ENCODE measurements at places on chromosomes 12 and 14.
A peak's percentile ranks its signal among the peaks of the same experiment; 100 is the strongest.

DNA sequence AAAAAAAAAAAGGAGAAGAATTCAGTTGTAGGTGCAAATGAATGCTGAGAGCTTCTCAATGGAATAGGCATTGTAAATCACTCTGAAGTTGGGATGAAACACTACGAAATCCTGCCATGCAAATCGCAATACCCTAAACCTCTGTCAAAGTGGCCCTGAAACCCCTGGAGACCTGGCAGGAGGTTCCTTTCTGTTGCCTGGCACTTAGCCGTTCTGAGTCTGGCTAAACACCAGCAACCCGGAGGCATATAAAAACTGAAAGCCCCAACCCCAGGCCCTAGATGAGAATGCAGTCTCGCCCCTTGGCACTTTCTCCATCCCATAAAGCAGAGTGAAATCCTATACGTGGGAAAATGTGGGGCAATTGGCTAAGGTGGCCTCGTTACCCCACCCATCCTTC, 151.5 kb upstream of the PARP11 start:
- DNase-seq = no peak

DNA sequence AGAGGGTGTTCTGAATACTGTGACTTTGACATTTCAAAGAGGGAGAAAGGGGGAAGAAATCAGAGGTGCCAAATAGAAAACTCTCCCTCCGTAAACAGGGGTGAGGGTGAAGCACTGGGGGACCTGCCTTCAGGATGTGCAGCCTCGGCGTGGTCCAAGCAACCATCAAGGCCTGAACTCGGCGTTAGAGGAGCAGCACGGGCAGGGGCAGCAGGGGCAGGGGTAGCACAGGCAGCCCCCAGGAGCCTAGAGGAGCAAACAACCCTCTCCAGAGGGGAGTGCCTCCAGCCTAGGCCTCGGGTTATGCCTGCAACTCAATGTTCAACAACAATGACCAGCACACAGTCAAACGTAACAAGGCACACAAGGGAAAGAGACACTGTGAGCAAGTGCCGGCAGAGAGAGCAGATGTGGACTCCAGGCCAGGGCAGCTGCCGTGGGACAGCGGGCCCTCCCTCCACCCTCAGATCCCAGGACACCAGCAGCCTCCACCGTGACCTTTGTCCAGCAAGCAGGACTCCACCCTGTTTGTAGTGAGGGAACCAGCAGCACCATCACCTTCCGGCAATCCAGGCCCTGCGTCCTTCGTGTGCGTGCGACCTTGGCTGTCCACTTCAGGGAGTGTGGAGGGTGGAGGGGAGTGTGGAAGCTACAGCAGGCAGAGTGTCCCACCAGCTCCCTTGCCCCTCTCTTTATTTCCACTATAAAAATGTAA, 18.0 kb downstream of the GALNT9 start:
- DNase-seq = no peak

DNA sequence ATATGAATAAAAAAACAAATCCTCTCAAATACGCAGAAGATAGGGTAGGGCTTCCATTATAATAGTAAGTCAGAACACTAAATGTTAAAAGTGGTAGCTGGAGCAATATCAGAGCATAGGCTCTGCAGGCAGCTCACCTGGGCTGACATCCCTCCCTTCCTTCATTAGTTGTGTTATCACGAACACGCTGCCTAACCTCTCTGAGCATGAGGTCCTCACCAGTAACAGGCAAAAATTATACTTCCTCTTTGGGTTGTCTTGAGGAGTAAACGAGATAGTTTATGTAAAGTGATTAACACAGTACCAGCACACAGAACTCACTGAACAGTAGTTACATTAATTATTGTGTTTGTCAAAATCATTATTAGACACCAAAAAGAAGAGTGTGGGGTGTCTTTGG, 154.3 kb downstream of the STXBP6 start:
- no peak for DNase-seq

DNA sequence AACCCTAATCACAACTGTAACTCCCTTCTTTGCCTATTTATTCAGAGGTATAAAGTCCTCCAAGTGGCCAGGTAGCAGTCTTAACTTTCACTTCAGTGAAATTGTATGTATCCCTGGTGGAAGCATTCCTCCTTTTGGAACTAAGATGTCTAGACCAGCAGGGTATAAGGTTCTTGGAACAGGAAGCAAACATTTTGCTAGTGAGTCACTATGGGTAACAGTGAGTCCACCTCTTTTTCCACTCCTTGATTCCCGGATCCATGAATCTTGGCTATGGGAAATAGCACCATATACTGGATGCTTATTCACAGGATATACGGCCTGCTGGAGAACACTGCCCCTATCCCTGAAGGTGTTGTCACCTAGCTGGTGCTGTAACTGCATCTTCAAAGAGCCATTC, 80.2 kb downstream of the KCNA5 start:
- DNase-seq = no peak

DNA sequence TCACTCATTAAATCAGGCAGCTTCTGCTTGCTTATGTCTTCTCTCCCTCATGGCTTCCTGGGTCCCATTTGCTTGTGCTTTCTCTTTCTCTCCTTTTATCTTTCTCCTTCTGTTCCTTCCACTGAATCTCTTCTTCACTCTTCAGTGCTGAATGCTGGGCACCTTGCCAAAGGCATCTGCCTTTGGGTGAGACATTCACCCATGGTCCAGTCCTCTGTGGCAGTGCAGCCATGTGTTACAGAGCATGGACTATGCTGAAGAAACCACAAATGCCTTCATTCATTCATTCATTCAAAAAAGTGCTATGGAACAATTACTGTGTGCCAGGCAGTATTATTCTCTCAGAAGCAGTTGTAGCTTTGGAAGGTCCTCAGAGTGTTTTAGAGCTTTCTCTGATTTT, 344.4 kb upstream of the STXBP6 start:
- DNase-seq = no peak

GRCh38 chr12:110641521-110641920, 27.6 kb downstream of the TCTN1 start:
- DNase-seq = peak; percentile 45

DNA sequence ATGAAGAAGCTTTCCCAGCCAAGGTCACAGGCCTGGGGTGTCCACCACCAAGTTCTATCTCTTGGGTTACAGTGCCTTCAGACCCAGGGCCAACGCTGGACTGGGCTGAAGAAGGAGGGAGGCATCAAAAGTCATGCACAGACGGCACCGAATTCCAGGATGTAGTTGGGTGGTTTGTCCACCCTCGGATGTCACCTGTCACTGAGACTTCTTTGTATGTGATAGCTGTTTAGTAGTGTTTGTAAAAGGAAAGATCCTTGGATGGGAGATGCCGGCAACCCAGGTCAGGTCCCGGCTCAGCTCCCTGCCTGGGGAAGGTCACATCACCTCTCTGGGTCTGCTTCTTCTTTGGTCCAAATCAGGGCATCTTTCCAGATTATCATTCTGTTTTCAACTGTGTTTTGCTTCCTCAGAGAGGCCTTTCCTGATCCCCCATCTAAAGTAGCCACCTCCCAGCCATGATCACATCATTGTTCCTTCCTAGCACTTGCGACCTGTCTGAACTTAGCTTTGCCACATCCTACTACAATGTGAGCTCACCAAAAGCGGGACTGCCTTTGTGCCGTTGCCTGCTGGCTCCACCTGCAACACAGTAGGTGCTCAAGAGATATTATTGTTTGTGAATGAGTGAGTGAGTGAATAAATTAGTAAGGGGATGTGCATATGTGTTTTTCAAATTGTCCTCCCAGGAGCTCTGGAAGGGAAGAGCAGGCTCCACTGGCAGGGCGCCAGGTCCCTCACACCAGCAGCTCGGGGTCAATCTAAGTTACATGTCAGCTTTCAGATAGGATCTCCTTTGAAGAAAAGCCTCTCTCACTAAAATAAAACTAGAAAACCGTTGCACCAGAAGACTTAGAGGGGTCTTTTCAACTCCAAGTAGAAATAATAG, 2.1 kb downstream of the TSPAN11 start:
- DNase-seq = no peak

GRCh38 chr12:53738406-53739213, 11.4 kb upstream of the CALCOCO1 start:
- DNase-seq = no peak

DNA sequence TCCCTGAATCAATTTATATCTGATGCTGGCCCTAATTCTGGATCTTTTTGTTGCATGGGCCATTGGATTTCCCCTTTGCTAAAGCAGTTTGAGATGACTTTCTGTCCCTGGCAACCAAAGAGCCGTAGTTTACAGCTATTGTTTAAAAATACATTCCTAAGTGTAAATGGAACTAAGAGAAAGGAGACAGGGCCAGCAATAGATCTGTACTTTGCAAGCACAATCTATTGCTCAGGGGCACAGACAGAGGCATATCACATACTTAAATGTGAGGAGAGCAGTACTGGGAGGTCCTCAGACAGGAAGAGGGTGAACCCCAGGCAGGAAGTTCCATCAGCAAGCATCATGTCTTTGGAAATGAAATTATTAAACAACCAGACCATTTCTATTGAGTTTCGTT, 126.6 kb downstream of the ZFP36L1 start:
- DNase-seq = peak; percentile 40

GRCh38 chr12:26434299-26435068, 239.1 kb downstream of the SSPN start:
- peak; percentile 76 for DNase-seq

- DNase-seq = no peak
Observed at GRCh38 chr12:130421896-130422295, 84.2 kb downstream of the PIWIL1 start.

DNA sequence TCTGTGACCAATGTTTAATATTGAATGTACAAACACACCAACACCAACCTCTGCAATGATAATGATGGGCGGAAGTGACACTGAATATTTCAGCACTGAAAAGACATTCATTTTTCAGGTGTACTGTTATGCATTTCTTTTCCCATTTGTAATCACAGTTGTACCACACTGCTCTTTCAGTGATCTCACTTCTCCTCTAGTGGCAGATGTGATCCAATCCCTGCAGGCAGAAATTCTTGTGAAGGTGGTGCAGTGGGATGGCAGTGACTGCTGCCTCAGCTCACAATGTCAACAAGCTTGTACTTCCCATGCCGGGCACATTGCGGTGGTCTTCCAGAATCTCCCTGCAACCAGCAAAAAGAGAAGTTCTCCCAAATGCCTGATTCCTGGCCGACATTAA, 23.0 kb upstream of the ERGIC2 start:
- no peak for DNase-seq

- DNase-seq = peak; percentile 33
Observed at GRCh38 chr12:59444932-59445331, 150.9 kb upstream of the SLC16A7 start.

GRCh38 chr12:21527451-21528180, 1.5 kb downstream of the SPX start:
- DNase-seq = peak; percentile 41

DNA sequence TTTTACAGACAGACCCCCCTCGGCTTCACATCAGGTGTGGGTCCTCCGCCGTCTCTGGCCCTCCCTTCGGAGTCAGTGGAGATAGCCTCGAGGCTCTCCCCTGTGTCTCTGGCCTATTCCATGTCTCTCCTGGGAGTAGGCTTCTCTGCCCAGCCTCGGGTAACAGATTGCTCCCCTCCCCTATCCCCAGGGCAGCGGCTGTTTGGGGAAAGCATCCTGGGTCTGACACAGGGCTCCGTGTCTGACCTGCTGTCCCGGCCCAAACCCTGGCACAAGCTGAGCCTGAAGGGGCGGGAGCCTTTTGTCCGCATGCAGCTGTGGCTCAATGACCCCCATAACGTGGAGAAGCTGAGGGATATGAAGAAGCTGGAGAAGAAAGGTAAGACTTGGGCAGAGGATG, 30.8 kb downstream of the PHETA1 start:
- no peak for DNase-seq

DNA sequence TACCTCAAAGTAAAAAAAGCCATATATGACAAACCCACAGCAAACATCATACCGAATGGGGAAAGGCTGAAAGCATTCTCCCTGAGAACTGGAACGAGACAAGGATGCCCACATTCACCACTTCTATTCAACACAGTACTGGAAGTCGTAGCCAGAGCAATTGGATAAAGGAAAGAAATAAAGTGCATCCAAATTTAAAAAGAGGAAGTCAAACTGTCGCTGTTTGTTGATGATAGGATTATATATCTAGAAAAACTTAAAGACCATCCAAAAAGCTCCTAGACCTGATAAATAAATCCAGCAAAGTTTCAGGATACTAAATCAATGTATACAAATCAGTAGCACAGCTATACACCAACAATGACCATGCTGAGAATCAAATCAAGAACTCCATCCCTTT, 5.2 kb downstream of the NDUFA12 start:
- no peak for DNase-seq

GRCh38 chr14:91867316-91867988, at the start of gene TC2N:
Gene TC2N, minus strand, starts transcription at chr14:91867536. Its CDS starts 53,767 bp downstream, at chr14:91813769.
- no peak for DNase-seq

DNA sequence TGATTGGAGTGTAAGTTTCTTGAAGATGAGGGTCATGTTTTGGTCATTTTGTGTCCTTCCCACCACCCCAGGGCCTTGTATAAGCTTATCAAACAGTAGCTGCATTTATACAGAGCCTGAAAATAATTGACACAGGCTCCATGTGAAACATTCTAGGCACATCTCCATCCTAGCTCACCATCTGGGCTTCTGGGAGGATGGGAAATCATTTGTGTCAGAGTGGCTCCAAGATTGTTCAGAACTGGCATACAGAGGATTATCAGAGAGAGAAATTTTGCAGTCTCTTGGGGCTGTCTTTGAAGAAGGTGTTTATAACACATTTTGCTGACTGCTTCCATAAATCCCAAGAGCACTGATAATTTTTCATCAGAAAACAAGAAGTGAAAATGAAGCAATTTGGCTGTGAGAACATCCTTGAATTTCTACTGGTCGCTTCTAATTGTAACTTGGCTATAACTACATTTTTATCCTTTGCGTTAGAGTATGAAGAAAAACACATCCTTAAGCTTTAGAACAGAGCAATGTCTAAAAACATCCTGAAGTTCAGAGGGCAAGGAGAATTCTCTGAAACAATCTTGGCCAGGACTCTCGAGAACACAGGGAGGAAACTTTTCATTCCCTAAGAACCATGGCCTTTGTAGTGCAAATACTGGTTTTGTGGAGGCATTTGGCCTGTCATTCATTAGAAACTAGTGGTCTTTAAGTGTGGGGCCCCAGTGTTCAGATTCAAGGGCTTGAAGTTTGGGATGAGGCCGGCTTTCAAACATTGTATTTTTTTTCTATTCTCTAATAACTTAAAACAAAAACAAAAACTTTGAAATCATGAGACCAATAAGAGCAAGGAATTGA, 151.1 kb downstream of the DACT1 start:
- DNase-seq = no peak

GRCh38 chr12:100741084-100741711, 53.4 kb upstream of the ANO4 start:
- DNase-seq = peak; percentile 58

DNA sequence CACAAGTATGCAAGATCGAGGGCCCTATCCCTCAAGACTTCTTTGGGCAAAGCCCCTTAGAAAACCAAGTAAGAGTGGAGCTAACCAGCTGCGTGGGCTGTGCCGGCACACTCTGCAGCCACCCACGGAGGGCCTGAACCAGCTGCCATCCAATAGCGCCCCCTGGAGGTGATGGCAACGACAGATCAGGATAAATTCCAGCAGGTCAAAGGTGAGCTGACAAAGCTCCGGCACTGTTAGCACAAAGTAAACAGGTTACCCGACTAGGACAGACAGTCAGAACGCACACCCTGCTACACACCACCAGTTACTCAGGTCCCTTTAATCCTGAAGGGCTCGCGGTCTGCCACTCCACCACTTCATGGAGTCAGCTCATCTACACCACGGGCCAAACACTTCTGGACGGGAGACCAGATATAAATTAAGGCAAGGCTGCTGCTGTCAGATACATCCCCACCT, 4.9 kb downstream of the ZBTB39 start:
- peak; percentile 76 for DNase-seq

GRCh38 chr14:92926931-92927330, 4.0 kb downstream of the CHGA start:
- DNase-seq = no peak
